ENCODE measurements at places on chromosomes 1 and 21.

DNA sequence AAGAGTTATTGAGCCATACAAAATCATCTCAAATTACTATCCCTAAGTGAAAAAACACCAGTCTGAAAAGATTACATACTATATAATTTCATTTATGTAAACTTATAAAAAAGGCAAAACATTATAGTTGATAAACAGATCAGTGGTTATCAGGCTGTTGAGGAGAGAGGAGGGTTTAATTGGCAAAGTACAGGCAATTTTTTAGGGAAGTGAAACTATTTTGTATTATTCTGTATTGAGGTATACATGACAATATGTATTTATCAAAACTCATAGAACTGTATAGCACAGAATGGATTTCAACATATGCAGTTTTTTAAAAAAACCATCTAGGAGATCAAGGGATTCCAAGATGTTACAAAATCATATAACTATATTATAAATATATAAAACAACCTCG is 403.7 kb downstream of the LTN1 start:
- DNase-seq: no peak

GRCh38 chr1:158087320-158087927 is 93.3 kb upstream of the CD1D start:
- DNase-seq: no peak

GRCh38 chr1:115744646-115745275 is 23.8 kb downstream of the CASQ2 start:
- no peak for DNase-seq

DNA sequence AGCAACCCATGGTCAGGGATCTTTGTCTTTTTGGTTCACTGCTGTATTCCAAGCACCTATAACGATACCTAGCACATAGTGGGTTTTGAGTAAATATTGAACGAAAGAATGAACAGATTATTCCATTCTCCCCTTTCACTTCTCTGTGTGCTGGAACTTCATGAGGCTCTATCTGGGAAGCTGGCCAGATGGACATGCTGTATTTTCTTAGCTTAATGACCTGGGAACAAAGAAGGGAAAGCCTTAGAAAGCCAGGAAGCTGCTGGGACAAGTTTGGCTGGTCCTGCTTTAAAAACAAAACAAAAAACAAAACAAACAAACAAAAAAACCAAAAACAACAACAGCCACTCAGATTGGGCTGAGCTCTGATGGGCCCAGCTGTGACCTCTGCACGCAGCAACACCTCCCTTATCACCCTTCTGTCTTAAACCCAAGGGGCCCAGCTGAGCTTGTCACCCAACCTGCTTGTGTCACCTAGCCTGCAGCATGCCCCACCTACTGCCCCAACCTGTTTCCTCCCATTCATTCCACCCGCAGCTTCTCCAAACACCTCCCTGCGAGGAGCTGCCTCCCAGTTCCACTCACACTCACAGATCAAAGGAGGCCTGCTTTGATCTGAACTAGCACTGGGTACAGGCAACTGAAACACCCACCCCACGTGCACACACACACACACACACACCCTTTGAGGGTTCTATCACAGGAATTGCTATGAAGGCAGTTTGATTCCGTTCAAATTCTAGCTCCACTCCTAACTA is 37.1 kb downstream of the SLC30A1 start:
- DNase-seq: no peak

- DNase-seq: no peak
Measured at GRCh38 chr1:162137179-162137960, 67.9 kb downstream of the NOS1AP start.

GRCh38 chr1:198902655-198903054 is 263.8 kb downstream of the PTPRC start:
- no peak for DNase-seq

Measured in stimulated activated CD4-positive, alpha-beta T cell treated with anti-CD3 and anti-CD28 coated beads, Interleukin-12 subunit alpha, Interleukin-12 subunit beta, amount 100 ng/mL, for 4 hours (primary cell).